Kidney tubule cell (primary cell): ENCODE measurements at places on chromosomes 1 and 21.

DNA sequence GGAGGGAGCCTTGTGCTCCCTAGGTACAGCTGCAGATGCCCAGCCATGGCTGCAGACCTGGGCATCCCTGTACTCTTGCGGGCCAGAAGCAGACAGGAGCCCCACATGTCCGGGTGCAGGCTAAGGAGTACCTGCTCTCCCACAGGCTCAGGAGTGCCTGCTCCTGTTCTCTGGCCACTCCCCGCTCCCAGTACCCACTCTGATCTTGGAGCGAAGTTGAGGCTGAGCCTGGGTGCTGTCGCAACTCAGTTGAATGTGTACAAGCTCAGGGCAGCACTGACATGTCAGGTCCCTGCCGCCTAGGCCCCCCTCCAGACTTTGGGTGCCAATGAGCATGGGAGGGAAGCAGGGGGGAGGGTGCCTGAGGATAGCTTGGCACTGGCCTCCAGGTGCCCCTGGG, 666.9 kb downstream of the PLPP3 start:
- DNase-seq = no peak

GRCh38 chr1:244080343-244080929, 29.4 kb downstream of the ZBTB18 start:
- DNase-seq = peak; percentile 88

DNA sequence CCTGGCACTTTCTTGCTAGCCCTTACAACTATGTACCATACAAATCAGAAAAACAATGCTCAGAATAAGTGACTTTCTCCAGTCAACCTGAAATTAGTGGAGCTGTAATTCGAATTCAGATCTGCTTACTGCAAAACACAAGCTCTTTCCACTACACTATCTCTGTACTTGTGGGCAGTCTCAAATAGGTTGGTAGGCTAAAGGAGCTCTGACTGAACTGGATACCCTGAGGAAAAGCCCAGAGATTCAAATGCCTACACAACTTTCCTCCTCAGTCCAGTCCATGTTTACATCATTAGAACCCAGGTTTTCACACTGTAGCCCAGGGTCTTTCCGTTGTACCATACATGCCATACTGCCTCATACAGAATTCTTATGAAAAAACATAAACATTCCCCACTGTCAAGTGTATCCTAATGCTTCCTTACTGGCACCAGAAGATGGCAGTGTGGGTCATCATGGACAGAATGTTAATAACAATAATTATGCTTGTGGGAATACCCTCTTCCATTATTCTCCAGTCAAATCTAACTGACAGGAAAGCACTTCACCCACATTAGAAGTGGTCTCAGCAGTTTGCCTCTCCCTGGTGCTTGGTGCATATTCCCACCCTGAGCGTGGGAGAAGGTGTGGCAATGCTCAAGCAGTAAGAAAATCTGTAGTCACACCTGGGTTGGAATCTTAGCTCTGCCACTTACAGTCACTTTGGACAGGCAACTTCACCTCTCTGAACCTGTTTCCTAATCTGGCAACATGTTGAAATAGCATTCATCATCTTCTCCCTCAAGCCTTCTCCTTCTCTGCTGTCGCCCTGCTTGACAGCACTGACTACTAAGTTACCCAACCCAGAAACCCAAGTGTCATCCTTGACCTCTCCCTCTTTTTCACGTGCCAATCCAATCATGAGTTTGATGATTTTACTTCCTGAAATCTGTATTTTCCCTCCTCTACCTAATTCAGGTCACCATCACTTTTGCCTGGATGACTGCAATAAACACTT, 14.4 kb upstream of the ZFYVE9 start:
- DNase-seq = peak; percentile 60

- no peak for DNase-seq
Observed at GRCh38 chr1:14855268-14855667, 256.8 kb downstream of the KAZN start.

GRCh38 chr1:227437495-227438008, 119.3 kb upstream of the CDC42BPA start:
- peak; percentile 70 for DNase-seq

GRCh38 chr1:83692524-83693381, 306.2 kb downstream of the TTLL7 start:
- peak; percentile 90 for DNase-seq

- peak; percentile 84 for DNase-seq
Observed at GRCh38 chr21:31293986-31294385, 50.1 kb downstream of the TIAM1 start.
